ENCODE measurements at places on chromosomes 12 and 14.

DNA sequence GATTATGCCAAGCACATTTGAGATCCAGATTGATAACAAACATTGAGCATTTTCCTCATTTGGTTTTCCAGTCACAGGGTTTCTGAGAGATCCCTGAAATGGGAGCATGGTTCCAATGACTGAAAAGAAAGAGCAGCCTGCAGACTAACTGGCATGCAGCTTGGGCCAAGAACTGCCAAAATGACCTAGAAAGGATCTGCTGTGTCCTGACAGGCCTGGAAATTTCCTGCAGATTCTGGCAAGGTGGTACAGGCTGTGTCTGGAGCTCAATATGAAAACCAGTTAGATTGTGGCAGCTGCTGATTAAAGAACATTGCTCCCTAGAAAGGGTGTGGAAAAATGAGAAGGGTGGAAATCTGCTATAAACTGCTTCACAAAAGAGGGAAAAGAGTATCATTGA lies 417.3 kb downstream of the IPO8 start:
- no peak for DNase-seq

DNA sequence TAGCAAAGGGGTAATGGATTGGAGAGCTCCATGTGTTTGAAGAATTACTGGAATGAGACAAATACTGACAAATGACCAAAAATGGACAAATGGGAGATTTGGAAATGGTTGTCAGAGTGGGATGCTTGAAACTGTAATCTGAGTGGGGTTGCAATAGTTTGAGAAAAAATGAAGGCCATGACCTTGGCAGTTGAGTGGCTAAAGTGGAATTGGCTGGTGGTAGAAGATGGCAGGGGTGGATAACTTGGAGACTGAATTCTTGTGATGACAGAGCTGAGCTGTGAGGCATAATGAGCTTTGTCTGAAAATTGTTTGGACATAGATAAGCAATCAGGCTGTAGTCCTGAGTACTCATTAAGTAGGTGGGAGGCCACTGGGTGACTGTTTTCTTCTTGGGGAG lies 222.5 kb upstream of the PRICKLE1 start:
- DNase-seq = no peak

- DNase-seq = no peak
Observed at GRCh38 chr12:32134101-32134888, 27.6 kb downstream of the BICD1 start.

DNA sequence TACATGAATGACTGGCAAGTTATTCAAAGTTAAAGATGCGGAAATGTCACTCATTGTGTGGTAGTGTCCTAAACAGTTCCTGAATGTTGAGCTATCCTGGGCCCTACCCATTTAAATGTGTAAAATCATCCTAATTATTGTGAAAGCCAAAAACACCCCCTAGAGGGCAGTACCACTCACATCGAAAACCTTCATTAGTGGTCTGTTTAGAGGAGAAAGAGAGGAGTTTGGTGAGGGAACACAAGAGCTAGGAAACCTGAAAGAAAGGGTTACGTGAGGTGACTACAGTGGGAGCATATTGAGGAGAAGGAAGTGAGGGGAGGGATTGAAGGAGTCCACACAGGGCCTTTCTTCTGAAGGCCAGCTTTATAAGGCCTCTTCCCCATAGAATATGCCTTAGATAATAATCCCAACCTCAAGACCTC lies 2.5 kb upstream of the TEP1 start:
- no peak for DNase-seq

DNA sequence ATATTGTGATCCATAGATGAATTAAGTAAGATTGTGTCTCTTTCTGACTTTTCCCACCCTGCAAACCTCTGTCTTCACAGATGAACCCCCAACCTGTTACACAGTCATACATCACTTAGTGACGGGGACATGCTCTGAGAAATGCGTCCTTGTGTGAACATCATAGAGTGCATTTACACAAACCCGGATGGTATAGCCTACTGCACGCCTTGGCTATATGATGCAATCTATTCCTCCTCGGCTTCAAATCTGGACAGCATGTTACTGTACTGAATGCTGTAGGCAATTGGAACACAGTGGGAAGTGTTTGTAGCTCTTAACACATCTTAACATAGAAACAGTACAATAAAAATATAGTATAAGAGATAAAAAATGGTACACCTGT lies 7.4 kb upstream of the TESPA1 start:
- DNase-seq = no peak

DNA sequence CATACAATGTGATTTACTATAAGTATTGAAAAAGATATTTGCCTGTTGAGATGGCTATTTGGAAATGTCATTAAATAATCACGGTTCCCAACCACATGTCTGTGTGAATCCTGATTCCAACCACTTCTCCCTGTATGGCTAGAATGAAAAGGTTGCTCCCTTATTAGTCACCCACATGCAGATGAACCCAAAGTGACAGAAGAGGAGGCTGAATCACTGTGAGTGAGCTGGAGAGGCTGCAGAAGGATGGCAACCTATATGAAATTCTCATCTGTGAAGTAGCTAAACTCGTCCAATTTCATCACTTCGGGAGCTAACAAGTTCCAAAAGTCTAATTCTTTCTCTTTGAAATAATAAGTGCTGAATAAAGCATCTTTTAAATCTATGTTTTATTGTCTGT lies 300.5 kb downstream of the PRKD1 start:
- DNase-seq = no peak

DNA sequence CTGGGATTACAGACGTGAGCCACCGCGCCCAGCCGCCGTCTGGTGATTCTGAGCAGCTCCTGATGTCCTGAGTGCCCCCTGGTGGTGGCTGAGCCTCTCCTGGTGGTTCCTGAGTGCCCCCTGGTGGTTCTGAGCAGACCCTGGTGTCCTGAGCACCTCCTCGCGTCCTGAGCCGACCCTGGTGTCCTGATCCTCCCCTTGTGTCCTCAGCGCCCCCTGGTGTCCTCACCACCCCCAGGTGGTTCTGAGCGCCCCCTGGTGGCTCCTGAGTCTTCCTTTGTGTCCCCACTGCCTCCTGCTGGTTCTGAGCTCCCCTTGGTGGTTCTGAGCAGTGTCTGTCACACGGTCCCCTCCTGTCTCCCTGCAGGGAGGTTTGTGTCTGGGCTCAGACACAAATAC lies 1304.9 kb downstream of the TMEM121 start:
- no peak for DNase-seq

DNA sequence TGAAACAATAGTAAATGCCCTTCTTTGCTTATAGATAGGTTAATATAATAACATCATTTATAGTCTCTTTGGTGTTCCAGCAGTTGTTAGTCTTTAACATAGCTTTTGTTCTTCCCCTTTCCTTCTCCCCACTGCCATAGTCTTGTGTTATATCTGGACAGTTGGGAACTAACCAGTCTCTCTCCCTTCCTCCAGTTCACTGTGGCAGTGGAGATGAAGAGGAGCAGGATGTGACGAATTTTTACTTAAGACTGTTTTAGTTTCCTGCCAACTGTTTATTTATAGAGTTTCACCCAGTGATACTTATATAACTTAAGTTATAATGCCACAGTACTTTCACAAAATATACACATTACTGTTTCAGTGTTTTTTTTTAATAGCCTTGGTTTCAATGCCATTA lies 277.4 kb downstream of the PDZRN4 start:
- DNase-seq = no peak

GRCh38 chr14:103552011-103552845 lies 10.2 kb downstream of the BAG5 start:
- DNase-seq = no peak

- no peak for DNase-seq
Observed at GRCh38 chr12:107458163-107458562, 227.4 kb upstream of the PWP1 start.

- DNase-seq = no peak
Observed at GRCh38 chr12:5003025-5003666, 40.5 kb upstream of the KCNA5 start.

- DNase-seq = no peak
Observed at GRCh38 chr14:84961637-84962036, 568.3 kb upstream of the FLRT2 start.

- DNase-seq = no peak
Observed at GRCh38 chr14:32710731-32711680, 227.7 kb upstream of the NPAS3 start.

GRCh38 chr14:97027256-97027999 lies 230.2 kb downstream of the VRK1 start:
- DNase-seq = no peak

GRCh38 chr14:22986508-22987054 lies 4.2 kb upstream of the AJUBA start:
- no peak for DNase-seq

DNA sequence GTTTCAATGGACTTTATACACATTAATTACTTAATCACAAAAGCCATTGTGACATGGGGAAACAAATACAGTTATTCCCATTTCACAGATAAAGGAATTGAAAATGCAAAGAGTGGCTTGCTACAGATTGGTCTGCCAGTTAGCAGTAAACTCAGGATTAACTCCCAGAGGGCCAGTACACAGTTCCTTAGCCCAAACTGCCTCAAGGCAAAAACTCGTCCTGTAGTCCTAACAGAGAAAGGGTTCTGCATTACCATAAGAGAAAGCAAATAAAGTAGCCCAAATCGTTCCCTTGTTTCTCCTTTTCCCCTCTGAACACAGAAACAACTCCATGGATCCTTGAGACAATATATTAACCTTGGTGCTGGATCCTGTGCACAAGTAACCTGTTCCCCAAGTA lies 274.4 kb downstream of the LRIG3 start:
- no peak for DNase-seq

GRCh38 chr12:82069931-82070514 lies 288.2 kb downstream of the CCDC59 start:
- no peak for DNase-seq

DNA sequence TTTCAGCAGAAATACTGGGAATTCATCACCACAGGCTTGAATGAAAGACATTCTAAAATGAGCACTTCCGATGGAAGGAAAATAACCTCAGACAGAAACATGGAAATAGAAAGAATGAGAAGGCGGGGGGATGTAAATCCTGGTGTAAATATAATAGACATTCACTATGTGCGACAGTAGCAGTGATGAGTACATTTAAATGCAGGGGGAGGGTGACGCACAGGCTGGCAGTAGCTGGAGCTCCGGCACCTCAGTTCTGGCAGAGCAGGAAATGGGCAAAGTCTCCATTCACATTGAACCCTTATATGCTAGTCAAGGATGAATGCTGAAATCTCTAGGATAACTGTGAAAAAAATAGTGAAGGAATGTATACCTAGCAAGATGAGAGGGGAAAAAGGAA lies 172.7 kb upstream of the C14orf180 start:
- DNase-seq = no peak

- no peak for DNase-seq
Observed at GRCh38 chr12:39923364-39923763, 182.5 kb downstream of the SLC2A13 start.

- DNase-seq = no peak
Observed at GRCh38 chr12:55654511-55655214, 18.0 kb downstream of the OR10P1 start.

- DNase-seq = no peak
Observed at GRCh38 chr12:50313256-50313931, 30.1 kb upstream of the LIMA1 start.

GRCh38 chr12:53995378-53996239 lies 4.4 kb upstream of the HOXC9 start:
- DNase-seq = no peak

- DNase-seq = no peak
Observed at GRCh38 chr14:74906925-74907521, 16.0 kb downstream of the RPS6KL1 start.

DNA sequence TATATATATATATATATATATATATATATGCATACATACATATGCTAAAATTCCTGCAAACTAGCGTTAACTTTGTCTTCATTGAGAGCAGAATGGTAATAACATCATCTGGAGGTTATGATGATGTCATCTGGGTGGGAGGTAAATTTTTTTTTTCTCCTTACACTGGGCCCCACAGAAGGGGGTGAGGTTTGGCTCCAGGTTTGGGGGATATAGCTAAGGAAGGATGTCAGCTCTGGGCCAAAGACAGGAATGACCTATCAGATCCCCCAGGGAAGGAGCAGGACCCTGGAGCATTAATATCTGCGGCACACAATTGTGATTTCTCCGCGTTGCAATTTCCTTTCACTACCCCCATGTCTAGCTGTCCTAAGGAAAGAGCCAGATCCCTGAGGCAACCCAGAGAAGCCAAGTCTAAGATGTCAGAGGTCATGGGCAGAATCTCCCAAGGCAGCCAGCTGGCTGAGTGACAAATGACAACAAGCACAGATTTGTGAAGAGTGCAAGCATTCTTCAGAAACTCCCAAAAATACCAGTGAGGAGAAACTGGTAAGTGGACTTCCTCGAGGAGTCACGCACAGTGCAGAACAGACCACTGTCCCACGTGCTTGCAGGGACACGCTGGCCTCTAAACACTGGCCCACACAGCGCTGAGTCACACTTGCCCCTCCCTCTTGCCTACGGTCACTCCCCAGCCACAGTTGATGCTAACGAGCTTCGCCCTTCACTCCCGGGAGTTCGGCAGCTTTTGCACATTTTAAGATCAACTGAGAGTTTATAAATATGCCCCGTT lies 9.9 kb downstream of the UBC start:
- peak; percentile 96 for DNase-seq

- no peak for DNase-seq
Observed at GRCh38 chr14:52349731-52350130, 35.6 kb downstream of the PTGER2 start.

- DNase-seq = no peak
Observed at GRCh38 chr12:107241411-107241810, 148.1 kb upstream of the CRY1 start.

GRCh38 chr12:105935981-105936380 lies 202.8 kb downstream of the NUAK1 start:
- no peak for DNase-seq

- no peak for DNase-seq
Observed at GRCh38 chr14:38261620-38262019, 5.7 kb upstream of the CLEC14A start.

- no peak for DNase-seq
Observed at GRCh38 chr14:28765831-28766468, 637 bp upstream of the FOXG1 start.

DNA sequence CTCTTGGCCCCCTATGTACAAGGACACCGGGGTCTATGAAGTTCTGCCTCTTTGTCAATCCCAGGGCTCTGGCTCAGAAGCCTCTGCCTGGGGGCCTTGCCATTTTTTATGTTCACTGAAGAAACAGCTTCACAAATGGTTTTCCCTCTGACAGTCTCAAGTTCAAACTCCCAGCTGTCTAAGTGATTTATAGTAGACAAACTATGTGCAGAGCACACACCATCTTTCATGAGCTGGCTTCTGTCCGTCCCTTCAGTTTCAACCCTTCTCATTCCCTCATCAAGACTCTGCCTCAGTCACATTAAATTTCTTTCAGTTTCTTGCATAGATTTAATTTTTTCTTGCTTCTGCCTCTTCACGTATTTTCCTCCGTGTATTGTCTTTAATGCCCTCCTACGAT lies 2.7 kb upstream of the DCD start:
- DNase-seq = no peak
